ENCODE measurements at places on chromosomes 1 and 21.
A peak's percentile ranks its signal among the peaks of the same experiment; 100 is the strongest.

DNA sequence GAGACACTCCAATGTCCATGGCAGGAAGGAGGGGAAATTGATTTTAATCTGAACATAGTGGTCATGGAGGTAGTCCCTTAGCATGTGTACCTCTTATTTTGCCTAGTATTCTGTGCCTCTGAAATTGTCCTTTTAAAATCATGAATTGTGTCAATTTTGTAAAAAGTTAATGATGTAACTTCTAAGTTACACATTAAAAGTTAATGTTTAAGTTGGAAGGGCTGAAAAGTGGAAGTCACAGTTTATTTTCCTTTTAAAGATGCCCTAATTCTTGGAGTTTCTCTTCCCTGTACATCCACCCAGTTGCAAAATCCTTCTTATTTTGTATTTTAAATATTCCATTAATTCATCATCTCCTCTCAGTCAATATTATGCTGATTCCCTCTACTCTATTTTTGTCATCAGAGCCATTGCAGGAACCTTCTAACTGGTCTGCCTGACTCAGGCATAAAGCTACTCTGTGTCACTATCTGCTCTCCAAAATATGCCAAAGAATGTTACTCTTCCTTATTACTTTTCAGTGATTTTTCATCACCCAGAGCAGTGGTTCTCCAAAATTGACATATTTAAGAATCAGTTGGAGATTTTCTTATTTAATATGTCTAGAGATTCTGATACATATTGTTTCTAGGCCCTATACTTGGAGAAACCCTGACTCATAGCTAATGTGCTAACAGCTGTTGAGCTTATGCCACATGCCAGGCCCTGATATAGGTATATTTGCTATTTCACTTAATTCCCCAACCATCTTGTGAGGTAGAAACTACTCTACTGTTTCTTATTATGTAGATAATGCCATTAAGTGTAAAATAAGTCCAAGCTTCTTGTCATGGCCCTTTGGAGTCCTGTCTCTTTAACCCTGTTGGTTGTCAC is 5.1 kb downstream of the HOOK1 start:
- DNase-seq = no peak

- no peak for DNase-seq
These were observed 10.6 kb downstream of the SRSF4 start for GRCh38 chr1:29171089-29171488.

DNA sequence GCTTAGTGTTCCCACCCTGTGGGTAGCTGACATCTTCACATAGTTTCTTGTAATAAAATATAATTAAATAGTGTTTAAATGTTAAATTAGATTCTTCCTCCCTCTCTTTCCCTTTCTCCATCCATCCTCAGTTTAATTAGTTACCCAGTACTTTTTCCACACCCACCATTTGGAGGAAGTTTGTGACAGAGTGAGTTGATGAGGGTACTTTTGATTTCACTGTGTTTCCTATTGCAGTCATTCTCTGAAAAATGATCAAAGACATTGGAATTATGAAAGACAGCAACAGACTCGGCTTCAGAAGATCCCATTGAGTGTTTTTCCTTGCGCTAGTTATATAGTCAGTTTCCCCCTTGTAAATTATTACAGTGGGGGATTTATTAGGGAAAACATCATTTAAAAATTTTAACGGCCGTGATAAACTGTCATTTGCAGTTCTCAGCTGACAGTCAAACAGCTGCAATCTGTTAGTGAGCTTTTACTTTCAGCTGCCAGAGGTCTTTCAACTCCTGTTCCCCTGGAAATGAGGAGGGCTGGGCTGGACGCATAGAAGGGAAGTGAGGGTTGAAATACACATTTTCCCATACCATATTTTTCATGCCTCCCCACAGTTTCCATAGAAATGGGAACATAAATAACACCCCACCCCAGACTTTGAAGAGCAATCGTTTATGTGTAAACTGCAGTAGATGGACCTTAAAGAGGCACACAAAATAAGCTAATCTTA is 61.3 kb upstream of the CACYBP start:
- DNase-seq = no peak

- DNase-seq = no peak
These were observed 910 bp downstream of the RUNX1 start for GRCh38 chr21:35048183-35048601.

- DNase-seq = no peak
These were observed 561.2 kb upstream of the B3GALT2 start for GRCh38 chr1:193747579-193747978.

DNA sequence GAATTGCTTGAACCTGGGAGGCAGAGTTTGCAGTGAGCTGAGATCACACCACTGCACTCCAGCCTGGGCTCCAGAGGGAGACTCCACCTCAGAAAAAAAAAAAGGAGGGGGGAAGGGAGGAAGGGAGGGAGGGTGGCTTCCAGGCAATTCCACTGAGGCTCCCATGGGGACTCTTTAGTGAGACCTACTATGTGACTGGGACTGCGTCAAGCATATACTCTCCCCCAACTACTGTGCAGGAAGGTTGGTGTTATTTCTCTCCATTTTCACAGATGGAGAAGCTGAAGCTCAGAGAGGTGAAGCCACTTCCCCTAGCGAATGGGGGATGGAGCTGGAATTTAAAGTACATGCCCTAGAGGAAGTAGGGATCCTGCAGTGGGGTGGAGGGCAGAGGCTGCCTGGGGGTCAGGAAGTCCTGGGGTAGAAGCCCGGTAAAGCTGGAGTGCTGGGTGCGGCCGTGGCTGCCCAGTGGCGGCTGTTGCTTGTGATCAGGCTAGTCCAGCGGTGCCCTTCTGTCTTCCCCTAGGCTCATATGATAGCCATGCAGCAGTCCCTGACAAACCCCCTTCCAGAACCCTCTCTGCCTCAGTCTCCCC is 40.3 kb downstream of the RAP1GAP start:
- no peak for DNase-seq

DNA sequence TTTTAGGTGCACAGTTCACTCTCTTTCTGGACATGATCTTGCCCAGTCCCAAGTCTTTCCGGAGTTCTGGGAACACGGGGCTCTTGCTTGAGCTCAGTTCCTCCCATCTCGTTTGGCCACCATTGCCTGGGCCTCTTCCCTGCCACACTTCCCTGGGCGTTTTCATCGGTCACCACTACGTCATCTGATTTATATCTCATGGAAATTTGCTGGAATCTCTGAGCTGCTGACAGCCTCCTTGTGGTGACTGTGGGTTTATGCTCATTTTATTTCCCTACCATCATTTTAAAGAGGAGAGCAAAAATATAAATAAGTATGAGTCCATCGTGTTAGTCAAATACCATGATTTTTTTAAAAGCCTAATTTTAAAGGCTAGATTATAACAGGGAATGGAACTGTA is 449.1 kb upstream of the KAZN start:
- no peak for DNase-seq

- DNase-seq = no peak
These were observed 37.5 kb downstream of the CTNNBIP1 start for GRCh38 chr1:9872430-9873165.

GRCh38 chr1:227795732-227796131 is 19.7 kb upstream of the PRSS38 start:
- DNase-seq = no peak

DNA sequence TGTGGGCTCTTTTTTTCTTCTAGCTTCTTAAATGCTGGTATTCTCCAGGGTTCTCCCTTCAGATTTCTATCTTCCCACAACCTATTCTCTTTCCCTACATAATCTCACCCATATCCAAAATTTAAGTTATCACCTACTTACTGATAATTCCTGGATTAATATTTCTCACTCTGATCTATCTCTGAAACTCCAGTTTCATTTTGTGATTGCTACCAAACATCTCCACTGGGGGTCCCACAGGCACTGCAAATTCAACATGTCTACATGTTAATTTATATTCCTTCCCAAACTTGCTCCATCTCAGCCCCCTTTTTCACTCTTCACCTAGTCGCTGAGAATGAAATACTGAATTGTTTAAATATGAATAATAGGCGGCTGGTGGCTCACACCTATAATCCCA is 9.9 kb upstream of the C1orf141 start:
- no peak for DNase-seq

DNA sequence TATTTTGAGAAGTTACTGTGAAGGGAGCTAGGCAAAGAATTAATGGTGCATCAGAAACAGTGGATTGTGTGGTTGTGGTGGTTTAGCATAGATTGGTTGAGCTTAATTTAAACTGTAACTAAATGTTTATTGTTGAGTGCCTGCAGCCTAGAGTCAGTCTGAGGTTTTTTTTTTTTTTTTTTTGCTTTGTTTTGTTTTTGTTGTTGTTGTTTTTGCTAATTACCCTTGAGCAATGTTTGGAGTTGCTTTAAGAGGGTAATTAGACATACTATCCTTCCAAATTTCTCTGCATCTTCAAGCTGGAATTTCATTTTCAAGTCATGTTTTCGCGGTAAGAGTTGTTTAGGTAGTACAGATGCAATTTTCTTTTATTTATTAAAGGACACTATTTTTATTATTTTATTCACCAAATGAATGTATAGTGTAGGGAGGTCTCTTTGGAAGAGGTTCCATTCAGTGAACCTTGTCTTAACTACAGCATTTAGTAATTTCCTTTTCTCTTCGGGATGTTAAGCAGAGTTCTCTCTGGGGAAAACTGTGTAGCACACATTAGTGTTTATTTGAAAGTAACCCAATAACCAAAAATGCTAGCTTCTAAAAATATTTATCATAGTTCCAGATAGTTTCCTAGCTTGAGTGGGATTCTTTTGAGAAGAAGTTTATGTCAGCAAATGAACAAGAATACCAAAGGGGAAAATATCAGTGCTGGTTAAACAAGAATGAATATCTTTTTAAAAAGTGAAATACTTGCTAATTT is 82.3 kb downstream of the CLIC4 start:
- no peak for DNase-seq

DNA sequence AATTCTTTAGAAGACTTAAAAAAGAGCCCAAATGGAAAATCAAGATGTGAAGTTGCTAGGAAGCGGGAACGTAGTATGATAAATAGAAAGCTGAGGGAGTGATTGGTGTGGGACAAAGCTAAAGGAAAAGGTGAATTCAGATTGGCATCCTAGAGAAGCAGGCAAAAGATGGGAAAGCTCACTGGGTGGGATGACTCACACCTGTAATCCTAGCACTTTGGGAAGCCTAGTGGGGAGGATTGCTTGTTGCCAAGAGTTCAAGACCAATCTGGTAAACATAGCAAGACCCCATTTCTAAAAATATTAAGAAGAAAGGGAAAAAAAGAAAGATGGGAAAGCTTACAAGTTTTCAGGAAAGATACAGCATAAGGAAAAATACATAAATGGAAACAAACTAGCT is 1.8 kb downstream of the MRPS21 start:
- no peak for DNase-seq

DNA sequence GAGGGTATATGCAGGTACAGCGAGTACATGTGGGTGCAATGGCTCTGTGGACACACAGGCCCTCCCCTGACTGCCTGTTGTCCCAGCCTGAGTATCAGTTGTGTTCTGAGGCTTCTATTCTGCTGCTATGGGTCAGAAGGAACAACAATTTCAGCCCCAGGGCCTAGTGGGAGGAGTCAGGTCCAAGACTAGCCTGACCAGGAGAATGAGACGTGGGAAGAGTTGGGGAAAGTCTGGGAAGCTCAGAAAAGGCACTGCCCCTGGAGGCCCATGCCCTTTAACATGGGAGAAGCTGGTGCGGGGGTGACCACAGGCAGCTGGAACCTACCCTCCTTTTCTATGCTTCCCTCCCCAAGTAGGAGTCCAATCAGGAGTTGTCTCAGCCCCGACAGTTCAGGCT is 7.7 kb downstream of the IGSF8 start:
- DNase-seq = no peak

- no peak for DNase-seq
These were observed 5.1 kb upstream of the C1orf159 start for GRCh38 chr1:1120866-1121591.

- DNase-seq = no peak
These were observed 11.4 kb downstream of the DOCK7 start for GRCh38 chr1:62676611-62677356.

DNA sequence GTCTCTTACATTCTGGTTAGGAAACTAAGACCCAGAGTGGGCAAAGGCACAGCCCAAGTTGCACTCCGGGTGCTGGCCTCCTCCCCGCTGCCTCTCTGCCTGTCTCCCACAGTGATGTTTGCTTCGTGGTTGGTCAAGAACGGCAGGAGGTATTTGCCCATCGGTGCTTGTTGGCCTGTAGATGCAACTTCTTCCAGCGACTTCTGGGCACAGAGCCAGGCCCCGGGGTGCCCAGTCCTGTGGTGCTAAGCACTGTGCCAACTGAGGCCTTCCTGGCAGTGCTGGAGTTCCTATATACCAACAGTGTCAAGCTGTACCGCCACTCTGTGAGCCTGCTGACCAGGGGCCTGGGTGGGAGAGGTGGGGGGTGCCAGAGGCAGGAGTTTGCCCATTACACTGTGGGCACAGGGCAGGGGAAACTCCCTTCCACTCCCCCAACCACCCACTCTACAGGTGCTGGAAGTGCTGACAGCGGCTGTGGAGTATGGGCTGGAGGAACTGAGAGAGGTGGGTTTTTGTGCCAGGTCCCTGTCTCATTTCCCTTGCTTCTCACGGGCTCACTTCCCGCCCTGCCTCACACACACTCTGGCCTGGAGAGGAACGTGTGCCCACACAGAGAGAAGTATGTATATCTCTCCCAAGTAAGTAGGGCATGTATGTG is 1.9 kb downstream of the BTBD19 start:
- DNase-seq = no peak

DNA sequence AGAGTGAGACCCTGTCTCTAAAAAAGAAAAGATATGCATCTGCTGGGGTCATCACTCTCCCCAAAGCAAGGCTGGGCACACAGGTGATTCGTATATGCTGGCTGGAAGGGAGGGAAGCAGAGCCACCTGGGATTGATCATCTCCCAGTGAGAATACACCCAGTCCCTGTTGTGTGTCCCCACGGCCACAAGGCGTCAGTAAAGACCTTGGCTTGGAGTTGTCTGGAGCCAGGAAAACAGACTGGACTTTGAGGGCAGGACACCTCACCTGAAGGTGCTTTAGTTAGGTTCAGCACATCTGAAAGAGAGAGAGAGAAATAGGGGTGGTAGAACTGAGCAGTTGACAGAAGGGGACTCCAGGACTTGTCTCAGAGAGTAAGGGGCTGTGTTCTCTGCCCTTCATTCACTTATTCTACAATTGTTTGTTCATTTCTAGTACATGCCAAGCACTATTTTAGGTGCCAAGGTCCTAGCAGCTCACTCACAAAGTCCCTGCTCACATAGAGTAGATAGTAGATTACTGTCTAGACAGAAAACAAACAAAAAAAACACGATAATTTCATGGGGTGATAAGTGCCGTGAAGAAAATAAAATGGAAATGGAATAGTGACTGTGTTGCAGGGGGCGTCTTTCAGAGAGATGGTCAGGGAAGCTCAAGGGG is 13.5 kb downstream of the CITED4 start:
- peak; percentile 41 for DNase-seq

- no peak for DNase-seq
These were observed 8.9 kb downstream of the OVAAL start for GRCh38 chr1:180567654-180568053.

DNA sequence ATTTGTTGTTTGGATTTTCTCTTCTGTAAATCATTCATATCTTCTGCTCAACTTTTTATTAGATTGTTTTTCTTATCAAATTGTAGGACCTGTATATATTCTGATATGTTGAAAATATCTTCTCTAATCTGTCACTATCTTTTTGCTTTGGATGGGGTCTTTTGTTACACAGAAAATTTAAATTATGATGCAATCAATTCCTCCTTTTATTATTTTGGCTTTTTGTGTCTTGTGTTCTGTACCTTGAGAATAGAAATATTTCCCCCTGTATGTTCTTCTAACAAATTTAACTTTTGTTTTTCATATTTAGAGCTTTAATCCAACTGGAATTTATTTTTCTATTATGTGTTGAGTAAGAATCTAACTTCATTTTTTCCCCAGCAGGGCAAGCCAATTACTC is 3.2 kb upstream of the AVPR1B start:
- DNase-seq = no peak

GRCh38 chr1:241542199-241542907 is 10.2 kb downstream of the KMO start:
- DNase-seq = no peak

- DNase-seq = no peak
These were observed 22.2 kb downstream of the EBNA1BP2 start for GRCh38 chr1:43149889-43150288.
